ENCODE measurements at places on chromosomes 12 and 14.

GRCh38 chr14:70731447-70732239 is 77.7 kb downstream of the MAP3K9 start:
- DNase-seq: no peak

- no peak for DNase-seq
Observed at GRCh38 chr12:91019455-91019854, 14.7 kb upstream of the EPYC start.

DNA sequence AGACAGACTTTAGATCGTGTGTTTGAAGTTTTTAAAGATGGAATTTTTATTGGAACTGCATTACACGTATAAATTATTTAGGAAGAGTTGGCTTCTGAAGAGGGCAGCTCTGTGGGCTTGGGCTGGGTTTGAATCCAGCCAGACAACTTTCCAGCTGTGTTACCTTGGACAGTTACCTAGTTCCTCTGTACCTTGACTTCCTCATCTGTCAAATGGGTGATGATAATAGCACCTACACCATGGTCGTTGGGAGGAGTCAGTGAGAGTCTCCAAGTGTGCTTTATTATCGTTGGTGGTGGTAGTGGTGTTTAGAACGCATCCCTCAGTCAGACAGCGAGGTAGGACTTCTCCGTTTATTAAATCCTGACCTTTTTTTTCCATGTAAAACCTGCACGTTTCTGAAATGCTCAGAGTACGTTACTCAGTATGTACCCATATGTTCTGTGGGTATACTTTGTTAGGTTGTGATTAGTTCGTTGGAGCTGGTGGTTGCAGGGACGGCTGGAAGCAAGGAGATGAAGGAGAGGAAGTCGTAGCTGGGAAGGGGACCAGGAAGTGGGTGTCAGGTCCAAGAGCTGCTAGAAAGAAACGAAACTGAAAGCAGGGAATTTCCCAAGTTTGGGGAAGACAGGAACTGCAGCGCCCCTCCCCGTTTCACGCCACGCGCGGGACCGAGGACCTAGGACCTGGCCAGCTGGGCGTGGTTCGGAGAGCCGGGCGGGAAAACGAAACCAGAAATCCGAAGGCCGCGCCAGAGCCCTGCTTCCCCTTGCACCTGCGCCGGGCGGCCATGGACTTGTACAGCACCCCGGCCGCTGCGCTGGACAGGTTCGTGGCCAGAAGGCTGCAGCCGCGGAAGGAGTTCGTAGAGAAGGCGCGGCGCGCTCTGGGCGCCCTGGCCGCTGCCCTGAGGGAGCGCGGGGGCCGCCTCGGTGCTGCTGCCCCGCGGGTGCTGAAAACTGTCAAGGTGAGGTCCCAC is at the start of gene OAS3:
TSS of gene OAS3 (plus strand) at position 734 of the 979 bp plus-strand sequence. CDS start at position 791, 57 bp downstream.
- DNase-seq: peak; percentile 28

DNA sequence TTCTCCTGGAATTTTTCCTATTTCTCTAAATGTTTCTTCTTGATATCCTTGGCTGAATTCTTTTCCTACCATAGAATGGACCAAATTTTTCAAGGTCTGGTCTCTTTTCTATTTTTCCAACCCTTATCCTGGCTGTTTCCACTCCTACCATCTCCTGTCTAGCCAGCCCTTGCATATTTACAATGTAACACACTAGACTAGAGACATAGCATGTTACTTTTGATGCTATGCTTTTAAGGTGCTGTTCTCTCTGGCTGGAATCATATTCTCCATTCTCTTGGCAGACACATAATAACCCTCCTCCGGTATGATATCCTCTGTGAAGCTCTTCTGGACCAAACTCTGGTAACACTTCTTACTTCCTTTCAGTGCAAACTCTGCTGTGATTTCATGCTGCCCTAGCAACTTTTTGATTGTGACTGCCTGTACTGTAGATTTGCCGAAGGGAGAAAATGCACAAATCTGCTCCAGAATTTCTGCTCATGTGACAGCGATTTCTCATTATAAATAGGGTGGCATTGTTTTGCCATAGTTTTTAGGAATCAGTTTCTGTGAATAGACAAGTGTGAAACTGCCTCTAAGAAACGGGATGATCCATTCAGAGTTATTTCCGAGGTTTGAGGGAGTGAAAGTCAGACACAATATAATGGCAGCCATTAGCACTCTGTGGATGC is 284.4 kb downstream of the MDGA2 start:
- no peak for DNase-seq

GRCh38 chr14:68144051-68144681 is 324.6 kb downstream of the RAD51B start:
- no peak for DNase-seq

DNA sequence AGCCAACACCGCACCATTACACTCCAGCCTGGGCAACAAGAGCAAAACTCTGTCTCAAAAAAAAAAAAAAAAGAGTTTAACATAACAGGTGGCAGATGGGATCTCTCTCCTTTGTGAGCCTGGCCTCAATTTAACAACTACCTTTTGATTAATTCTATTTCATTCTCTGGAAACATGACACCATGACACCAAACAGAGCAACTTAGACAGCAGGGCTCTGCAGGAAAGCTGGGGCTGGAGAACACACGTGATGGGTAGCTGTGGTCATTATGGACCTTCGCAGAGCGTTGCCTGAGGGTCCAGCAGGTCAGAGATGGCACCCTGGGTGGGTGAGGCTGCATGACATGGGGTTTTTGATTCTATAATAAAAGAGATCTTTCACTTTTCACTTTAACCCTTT is 1.7 kb upstream of the DGLUCY start:
- DNase-seq: no peak

- DNase-seq: no peak
Observed at GRCh38 chr12:45089411-45090075, 38.6 kb upstream of the DBX2 start.

GRCh38 chr12:69511016-69511415 is 40.8 kb downstream of the FRS2 start:
- no peak for DNase-seq

DNA sequence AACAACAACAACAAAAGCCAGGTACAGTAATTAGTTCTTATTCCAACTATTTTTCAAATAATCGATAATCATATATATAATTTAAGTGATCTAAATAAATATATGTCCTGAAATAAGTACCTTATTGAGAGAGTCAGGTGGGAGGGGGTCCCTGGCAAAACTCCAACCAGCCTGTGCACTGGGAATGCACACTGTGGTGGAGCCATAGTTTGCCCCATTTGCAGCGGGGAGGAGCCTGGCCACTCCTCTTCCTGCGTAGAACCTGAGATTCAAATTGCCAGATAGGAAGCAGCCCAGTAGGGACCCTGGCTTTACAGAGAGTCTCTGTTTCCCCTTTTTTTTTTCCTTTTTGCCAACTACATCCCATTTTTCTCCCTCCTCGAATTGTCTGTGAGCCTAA is 26.4 kb downstream of the CPNE8 start:
- no peak for DNase-seq

DNA sequence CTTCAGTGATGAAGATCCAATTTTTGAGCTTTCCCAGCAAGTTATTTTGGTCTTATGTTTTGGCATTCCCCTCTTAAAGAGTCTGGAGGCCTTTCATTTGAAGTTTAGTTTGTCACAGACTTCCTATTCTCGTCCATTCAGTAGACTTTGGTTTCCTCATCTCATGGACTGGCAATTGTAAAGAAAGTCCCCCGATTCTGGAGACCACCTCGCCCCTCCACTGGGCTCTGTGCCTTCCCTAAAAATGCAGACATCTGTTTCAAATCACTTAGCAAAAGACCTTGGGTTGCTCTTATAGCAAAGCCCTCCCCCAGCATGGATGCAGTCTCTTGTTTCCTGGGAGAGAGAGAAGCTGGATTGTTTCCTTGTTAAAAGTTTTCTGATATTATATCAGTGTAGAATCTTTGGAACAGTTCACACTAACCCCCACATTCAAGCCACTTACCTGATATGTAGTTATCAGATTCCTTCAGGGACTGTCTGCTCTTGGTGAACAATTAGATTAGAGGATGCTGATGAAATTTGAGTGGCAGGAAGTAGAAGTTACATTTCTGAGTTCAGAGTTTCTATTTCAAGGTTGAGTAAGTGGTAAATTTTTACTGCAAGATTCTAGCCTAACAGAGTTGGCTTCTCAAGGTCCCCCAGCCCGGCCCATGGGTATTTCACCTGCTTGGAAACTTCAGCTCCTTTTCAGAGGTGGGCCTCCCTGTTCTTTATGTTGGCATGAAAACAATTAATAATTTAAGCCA is 56.3 kb downstream of the PLXNC1 start:
- peak; percentile 13 for DNase-seq

DNA sequence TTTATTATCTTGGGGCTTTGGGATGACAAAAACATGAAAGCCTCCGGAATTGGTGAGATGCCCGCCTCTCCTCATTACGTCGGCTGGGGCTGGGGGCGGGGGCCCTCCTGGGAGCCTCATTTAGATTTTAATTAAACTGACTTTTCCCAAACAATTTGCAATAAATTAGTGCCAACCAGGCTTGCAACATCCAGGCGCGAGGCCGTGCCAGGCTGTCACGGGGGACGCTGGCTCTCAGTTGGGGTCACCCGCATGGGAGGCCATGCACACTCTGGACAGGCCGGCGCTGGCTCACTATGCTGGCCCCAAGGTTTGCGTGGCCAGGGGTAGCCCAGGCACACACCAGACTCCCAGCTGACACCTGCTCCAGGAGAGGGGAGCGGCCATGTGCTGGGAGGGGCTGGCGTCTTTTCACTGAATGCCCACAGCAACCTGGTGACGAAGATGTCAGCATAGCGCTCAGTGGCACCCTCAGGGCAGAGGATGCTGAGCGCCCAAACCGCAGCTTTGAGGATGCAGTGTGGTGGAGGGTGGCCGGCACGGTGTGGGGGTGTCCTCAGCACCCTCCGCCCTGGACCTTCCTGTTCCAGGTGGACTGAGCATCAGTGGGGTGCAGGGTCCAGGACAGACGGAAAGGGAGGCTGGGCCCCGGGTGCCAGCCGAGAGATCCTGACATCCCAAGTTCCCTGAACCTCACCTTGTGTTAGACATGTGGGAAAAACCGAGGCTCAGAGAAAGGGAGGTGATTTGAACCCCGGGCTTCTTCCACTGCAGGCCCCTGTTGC is 190.8 kb upstream of the C14orf180 start:
- no peak for DNase-seq

DNA sequence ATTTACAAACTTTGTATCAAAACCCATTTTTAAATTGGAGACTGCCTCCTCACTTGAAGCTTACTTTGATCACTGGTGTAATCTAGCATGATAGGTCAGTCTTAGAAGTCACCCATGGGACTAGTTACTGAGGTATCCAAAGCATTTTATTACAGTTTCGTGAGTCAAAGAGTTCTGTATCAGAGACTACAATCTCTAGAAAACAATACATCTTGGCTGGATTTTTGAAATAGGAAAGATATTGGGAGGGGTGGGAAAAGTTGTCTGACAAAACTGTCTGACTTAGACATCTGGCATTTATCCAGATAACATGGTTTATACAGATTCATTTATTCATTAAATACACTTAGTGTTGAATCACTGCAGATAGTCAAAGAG is 173.5 kb upstream of the PDZRN4 start:
- no peak for DNase-seq

- no peak for DNase-seq
Observed at GRCh38 chr14:56514663-56515371, 64.8 kb upstream of the TMEM260 start.

GRCh38 chr14:91290986-91291385 is 46.5 kb upstream of the GPR68 start:
- DNase-seq: no peak

DNA sequence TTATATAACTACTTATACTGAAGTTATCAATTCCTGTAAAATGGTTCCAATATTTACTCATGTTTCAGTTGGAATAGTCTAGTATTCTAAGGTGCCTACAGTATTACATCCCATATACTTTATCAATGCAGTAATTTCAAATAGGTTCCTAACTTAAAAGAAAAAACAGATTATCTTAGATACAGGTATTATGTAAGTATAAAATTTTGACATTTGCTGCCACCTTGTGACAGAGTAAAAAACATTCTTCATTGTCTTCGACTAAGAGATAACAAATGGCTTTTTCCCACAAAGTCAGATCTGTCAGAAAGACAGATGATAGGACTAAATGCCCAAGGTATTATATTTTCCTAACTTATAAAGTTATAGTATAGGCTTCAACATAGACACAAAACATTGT is 78.7 kb downstream of the TXNDC16 start:
- no peak for DNase-seq

GRCh38 chr12:32223941-32224340 is 117.3 kb downstream of the BICD1 start:
- DNase-seq: no peak

GRCh38 chr12:53096759-53097158 is 708 bp upstream of the IGFBP6 start:
- DNase-seq: no peak

GRCh38 chr12:94457311-94457710 is 2.4 kb downstream of the CEP83 start:
- DNase-seq: no peak

DNA sequence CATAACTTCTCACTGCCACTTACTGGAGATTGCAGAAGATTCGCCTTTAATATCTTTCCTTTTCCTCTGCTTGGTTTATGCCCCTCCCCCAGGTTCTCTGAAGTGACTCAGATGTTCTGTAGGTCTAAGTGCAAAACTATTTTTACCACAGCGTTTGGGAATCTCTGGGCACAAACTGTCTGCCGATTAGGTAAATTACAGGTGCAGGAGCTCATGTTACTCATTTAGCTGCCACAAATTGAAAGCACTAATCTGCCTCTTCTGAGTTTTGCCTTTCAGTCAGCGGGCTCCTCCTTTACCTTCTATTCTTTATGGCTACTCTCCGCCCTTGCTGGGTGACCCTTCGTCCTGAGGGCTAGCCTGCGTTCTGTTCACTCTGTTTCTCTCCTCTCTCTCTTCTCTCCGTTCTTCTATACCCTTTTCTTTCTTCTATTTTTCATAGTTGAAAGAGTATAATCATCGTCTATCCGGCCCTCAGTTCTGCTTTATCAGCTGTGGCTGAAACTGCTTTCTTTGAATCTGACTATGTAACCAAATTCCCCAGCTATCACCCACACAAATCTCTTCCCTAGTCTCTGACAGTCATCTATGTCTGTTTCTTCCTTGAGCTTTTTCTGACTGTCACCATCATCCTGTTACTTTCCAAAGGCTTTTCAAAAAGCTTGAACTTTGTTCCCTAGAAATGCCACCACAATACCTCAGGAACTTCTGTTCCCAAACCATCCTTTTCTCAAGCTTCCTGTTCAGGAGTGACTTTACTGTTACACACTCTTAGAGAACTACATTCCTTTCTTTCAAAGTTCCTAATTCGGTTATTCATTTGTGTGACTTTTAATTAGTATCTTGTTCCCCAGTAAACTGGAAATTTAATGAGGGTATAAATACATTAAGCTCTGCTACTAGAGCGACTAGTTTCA is 4.3 kb upstream of the MYF6 start:
- DNase-seq: no peak

GRCh38 chr12:91577586-91578539 is 395.2 kb upstream of the DCN start:
- DNase-seq: no peak

GRCh38 chr12:32819424-32819823 is 63.7 kb upstream of the YARS2 start:
- no peak for DNase-seq
